Left renal cortex interstitium (tissue), 4 donors: ENCODE measurements at places on chromosomes 1 and 21. TPM values are rescaled to one million over a fixed set of nuclear protein-coding genes. Genes with fewer than 3 reads are reported as not detected.

DNA sequence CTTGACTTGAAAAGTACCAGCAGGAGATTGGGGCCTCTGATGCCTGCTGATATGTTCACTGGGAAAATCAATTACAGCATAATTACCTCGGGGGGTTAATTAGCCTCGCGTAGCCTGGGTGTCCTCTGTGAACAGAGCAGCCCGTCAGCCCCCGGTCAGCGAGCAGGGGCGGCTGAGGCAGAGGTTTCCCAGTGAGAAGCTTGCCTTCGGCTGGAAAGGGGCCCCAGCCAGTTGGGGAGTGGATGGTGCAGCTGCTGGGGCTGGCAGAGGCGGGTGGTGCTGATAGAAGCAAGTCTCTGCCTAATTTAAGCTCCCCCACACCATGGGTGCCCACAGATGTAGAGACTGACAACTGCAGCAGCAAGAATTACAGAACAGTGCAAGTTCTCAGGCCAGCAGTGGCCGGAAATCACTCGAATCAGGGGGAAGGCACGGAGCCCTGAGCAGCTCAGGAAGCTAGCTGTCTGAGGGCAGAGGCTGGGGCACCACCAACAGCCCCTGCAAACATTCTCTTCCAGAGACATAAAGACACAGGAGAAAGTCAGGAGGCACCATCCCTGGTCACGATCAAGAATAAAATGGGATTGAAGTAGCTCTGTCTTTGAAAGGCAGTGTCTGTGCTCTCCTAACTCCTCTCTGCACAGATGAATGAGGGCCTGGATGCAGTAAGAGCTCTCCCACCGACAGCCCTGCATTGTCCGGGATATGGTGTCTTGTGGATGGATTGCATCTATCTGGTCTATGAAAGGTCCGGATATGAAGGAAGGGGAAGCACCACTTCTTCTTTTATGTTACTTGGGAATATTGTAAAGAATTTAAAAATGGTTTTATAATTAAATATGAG lies 166.5 kb upstream of the CD34 start:
- DNase-seq = no peak

- no peak for DNase-seq
Observed at GRCh38 chr1:192601143-192601542, 25.6 kb downstream of the RGS1 start.

DNA sequence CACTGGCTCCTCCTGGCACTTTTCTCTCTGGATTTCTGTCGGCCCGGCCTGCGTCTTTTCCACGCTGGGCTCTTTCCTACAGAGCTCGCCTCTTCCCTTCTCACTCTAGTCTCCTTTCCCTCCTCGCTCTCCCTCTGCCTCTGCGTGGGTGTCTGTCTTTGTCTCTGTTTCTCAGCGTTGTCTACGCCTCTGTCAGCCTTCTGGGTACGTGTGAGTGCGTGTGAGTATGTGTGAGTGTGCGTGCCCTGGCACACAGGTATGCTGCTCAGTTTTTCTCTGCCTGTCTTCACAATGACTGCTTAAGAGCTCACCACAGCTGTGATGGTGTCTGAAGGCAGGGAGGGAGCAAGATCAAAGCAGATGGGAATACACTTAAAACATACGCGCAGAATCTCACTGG lies 77.7 kb downstream of the KIRREL1 start:
- no peak for DNase-seq

PADI2 gene
- 2.3 TPM for polyA plus RNA-seq

NME7 gene
- 152 TPM for polyA plus RNA-seq

GRCh38 chr1:117740496-117740895 lies 134.6 kb downstream of the TENT5C start:
- DNase-seq = no peak

HEYL gene
- polyA plus RNA-seq = 24.5 TPM

GRCh38 chr1:113072757-113073478 lies at the start of gene LRIG2:
TSS of gene LRIG2 (plus strand) at chr1:113073198. CDS start at chr1:113073407, 209 bp downstream.
- DNase-seq = peak; percentile 97

DDX59 gene
- 30.9 TPM for polyA plus RNA-seq

DNA sequence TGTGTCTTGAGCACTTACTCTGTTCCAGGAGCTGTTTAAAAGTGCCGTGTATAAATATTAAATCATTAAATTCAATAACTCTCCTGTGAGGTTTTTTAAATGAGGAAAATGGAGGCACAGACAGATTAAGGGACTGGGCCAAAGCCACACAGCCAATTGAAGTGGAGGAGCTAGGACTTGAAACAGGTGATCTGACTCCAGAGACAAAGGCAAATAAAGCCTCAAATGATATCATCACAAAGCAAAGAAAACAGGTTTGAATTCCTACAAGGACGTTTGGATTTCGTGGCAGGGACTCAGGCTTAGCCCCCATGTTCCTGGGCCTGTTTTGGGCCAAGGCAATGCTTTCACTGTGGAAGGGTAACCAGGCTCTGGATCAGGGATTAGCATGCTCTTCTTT lies 45.2 kb upstream of the DMBX1 start:
- no peak for DNase-seq

ADAMTS4 gene
- polyA plus RNA-seq = 0.72 TPM

FCRL4 gene
- polyA plus RNA-seq = not detected

DNA sequence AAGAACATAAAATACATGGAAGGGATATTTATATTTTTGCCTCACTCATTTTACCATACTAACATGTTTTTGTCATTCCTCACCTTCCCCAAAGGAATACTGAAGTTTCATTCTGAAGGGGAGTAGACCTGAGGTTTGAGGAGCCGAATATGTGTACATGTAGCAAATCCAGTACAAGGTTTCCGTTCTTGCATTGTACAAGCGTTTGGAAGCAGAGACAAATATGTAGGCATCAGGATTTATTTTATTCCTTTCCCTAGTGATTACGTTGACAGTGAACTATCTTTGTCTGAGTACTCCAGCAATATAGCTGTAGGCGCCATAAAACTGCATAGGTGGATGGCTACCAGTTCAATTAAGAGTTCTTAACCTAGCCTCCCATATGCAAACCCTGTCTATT lies 191.5 kb downstream of the NFIA start:
- no peak for DNase-seq

DNALI1 gene
- 76.1 TPM for polyA plus RNA-seq

- DNase-seq = no peak
Observed at GRCh38 chr1:175413367-175413766, 220.8 kb upstream of the KIAA0040 start.

TGFB2 gene
- polyA plus RNA-seq = 13.7 TPM

DNA sequence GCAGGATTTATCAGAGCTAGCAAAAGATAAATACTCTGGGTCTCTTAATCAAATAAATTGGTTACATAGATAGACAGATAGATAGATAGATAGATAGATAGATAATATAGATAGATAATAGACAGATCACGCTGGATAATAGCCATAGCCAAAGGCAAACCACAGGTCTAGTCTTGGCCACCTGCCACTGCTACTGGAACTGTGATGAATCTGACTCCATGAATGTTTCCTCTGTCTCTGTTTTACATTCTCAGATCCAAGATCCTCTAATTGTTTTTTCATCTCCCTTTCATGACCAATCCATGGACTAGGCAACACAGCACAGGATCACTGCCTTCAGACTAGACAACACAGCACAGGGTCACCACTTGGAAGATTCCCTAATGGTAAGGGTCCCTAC lies 444.7 kb upstream of the NFIA start:
- DNase-seq = no peak

GRCh38 chr1:183783767-183784637 lies 20.9 kb upstream of the RGL1 start:
- DNase-seq = no peak

GRCh38 chr1:244865028-244865371 lies 657 bp upstream of the HNRNPU start:
- DNase-seq = no peak

DPM3 gene
- 31.3 TPM for polyA plus RNA-seq

NBPF20 gene
- polyA plus RNA-seq = 1.9 TPM

- no peak for DNase-seq
Observed at GRCh38 chr1:8742022-8742924, 75.2 kb downstream of the RERE start.

- DNase-seq = no peak
Observed at GRCh38 chr1:109312978-109313775, 6.4 kb upstream of the MYBPHL start.

KCNN3 gene
- polyA plus RNA-seq = 3.3 TPM

DNA sequence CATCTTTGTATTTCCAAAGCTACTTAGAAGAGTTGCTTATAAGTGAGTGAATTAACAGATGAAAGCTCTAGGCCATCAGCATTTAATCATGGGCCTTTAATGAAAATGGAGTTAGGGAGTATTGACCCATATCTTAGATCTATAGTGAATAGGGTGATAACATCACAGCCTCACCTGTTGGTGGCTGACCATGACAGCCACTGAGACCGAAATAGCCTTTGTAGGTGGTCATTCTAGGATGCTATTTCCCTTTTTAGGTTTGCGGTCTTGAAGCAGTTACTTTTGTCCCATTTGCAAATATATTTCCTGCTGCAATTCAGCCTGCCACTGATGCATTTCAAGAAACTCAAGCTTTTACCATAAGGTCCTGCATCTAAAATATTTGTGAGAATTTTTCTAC lies 410.1 kb upstream of the LYPLAL1 start:
- DNase-seq = no peak

TAS1R3 gene
- polyA plus RNA-seq = 0.57 TPM

GRCh38 chr21:34999397-34999941 lies 49.6 kb downstream of the RUNX1 start:
- no peak for DNase-seq

RAB25 gene
- 55.1 TPM for polyA plus RNA-seq

SLC35F3 gene
- polyA plus RNA-seq = 0.70 TPM

- DNase-seq = no peak
Observed at GRCh38 chr1:209546390-209547085, 37.0 kb upstream of the CAMK1G start.

DNA sequence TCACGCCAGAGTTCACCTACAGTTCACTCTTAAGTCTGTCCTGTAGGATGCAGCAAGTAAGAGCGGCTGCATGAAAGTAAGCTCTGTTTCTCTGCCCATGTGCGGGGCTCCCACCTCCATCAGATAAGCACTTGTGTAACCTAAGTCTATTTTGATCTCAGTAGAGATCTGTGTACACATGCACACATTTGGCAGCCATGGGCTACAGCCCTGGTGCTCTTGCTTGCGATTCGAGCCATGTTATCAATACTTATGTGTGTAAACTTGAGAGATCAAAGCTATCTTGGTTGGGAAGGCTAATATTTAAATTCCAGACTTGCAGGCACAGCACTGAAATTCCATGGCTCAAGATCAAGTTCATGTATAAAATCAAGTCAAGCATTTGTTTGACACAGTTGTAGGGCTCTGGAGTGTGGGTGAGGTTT lies 244.7 kb upstream of the FGGY start:
- DNase-seq = no peak

PHTF1 gene
- polyA plus RNA-seq = 22.2 TPM

KLHDC9 gene
- 14.9 TPM for polyA plus RNA-seq

DNA sequence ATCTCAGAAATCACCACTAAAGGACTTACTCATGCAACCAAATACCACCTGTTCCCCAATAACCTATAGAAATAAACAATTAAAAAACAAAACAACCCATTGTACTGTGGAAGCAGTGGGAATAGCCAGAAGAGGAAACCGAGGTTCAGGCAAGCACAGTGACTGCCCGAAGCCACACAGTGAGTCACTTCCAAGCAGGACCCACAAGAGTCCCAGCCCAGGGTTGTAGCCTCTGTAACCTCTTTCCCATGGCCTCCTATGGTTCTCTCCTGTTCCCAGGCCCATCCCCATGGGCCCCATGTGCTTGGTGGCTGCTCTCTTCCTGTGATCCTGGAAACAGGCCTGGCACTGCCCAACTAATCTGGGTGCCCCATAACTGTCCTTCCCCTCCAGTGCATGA lies 29.0 kb upstream of the HTR1D start:
- DNase-seq = no peak

DNA sequence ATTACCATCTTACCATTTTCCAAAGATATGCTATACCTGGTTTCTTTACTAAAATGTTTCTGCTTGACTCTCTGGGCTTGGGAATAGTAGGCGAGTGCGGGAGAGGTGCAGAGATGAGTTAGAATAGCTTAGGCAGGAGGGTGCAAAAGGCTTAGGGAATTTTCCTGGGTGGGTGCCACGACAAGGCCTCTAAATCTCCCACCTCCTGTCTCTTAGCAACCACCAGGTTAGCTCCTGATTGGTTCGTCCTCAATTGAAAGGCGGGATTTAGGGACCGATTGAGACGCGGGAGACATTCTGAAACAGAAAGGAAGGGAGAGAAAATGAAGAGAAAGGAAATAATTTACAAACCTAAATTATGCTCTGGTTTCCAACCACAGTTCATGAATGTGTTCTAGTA lies 3.1 kb downstream of the ACKR1 start:
- DNase-seq = no peak

TRIM67 gene
- polyA plus RNA-seq = 0.09 TPM

CYP4A22 gene
- polyA plus RNA-seq = 6.6 TPM

UQCRHL gene
- polyA plus RNA-seq = 3.8 TPM

A3GALT2 gene
- polyA plus RNA-seq = not detected

- DNase-seq = no peak
Observed at GRCh38 chr1:1304331-1305299, 3.1 kb downstream of the ACAP3 start.

ACP6 gene
- 29.9 TPM for polyA plus RNA-seq

DNA sequence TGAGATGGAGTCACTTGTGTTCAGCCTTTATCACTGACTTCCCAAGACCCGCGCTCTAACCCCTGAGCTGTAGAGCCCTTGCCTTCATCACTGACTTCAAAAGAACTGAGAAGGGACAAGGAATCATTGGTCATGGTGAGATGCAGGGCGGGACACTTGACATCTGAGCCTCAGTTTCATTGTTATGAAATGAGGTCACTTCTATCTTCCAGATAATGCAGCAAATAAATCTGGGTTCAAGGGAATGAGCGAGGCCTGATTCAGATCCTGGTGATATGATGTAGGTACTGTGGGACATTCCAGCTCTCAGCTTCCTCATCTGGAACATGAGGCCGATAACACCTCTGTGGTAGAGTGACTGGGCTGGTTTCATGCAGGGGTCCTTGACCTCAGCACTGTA lies 13.8 kb downstream of the KAZN start:
- no peak for DNase-seq

DNA sequence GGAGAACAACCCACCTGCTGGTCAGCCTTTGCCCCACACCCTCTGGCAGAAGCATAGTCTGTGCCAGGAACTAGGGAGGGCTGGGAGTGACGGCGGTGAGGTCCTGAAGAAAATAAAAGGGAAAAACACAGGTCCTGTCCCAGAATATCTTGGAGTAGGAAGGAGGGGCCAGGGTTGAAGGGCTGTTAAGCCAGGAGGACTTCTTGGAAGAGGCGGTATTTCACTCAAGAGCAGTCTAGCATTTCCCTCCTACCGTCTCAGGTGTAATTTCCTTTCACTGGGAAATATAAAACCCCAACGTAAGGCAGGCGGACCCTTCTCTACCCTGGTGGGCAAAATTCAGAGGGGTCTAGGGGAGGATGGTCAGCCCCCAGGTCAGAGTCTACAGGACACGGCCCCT lies 72.7 kb upstream of the TTC34 start:
- no peak for DNase-seq

DNA sequence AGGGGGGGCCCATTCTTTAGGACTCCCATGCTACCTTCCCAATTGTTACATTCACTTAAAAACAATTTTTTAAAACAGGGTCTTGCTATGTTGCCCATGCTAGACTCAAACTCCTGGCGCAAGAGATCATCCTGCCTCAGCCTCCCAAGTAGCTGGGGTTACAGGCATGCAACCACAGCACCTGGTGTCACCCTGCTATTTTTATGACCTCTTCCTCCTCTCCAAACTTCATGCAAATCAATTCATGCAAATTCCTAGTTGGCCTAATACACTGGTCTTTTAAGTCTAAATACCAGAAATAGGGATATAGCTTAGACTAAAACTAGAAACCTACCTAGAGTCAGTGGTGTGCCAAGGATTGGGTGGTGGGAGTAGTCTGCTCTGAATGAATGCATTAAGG lies 30.1 kb downstream of the CDKN2C start:
- DNase-seq = no peak

GRCh38 chr1:202671399-202671798 lies 38.9 kb downstream of the SYT2 start:
- no peak for DNase-seq
